ENCODE measurements at places on chromosomes 13 and 19. TPM values are rescaled to one million over a fixed set of nuclear protein-coding genes. Genes with fewer than 3 reads are reported as not detected.

Gene IRGC
- total RNA-seq: not detected

Gene POU2F2
- total RNA-seq: 1.3 TPM

Gene SIX5
- total RNA-seq: 12.9 TPM

- DNase-seq: no peak
Measured at GRCh38 chr19:7318176-7318575, 24.0 kb upstream of the INSR start.

DNA sequence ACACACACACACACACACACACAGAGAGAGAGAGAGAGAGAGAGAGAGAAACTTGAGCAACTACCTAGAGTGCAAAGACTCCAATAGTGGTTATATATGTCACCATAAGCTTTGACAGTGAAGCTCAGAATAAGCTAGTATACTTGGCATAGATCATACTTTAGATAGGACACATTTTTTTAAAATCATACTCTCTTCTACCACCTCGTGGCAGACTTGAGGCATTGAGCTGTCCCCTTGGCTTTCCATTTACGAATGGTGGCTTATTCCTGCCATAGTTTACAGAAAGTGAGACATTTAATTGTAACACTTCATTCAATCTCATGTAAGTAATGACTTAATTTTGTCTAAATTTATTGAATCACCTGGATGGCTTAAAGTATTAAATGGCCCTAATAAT, 108.2 kb downstream of the EDNRB start:
- no peak for DNase-seq

- DNase-seq: no peak
Measured at GRCh38 chr13:36347531-36348210, 1.5 kb upstream of the SPART start.

GRCh38 chr19:14718522-14719116, 28.8 kb downstream of the ZNF333 start:
- DNase-seq: peak; percentile 14

DNA sequence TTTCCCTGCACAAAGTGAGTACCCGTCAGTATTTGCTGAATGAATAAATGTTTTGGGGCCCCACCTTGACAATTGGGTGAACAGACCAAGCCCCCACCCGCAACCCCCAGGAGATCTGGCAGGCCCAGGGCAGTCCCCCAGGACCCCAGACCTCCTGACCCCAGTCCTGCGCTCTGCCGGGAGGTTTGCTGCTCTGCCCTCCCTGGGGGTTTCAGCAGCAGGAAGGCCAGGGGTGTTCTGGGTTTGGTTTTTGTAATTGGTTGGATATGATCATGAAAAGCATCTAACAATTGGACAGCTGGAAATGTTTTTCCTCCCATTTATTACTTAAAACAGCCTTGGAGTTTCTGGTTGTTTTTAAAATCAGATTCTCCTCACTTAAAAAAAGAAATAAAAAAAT, 193.8 kb downstream of the URI1 start:
- DNase-seq: no peak

- DNase-seq: peak; percentile 54
Measured at GRCh38 chr19:29576046-29576606, 30.0 kb upstream of the POP4 start.

DNA sequence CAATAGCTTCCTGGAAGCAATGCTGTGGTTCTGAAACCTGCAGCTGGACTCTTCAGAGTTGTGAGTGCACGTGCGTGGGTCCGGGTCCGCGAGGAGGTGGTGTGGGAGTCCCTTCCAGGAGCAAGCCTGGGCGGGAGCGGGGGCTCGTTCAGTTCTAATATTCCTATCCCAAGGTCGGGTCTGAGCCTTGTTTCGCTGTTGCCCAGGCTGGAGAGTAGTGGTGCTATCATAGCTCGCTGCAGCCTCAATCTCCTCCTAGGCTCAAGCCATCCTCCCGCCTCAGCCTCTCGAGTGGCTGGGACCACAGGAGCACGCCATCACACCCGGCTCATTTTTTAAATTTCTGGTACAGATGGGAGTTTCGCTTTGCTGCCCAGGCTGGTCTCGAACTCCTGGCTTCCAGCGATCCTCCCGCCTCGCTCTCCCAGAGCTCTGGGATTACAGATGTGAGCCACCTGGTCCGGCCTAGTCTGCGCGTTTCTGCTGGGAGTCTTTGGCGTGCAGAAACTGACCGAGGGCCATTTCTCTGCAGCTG, 625 bp downstream of the ZFP82 start:
- no peak for DNase-seq

- DNase-seq: no peak
Measured at GRCh38 chr19:55303477-55303876, 19.7 kb downstream of the BRSK1 start.
